ENCODE measurements at places on chromosomes 6 and 20. TPM values are rescaled to one million over a fixed set of nuclear protein-coding genes. Genes with fewer than 3 reads are reported as not detected.
A peak's percentile ranks its signal among the peaks of the same experiment; 100 is the strongest.

Gene ECHDC1
- 43.6 TPM for total RNA-seq

Gene FAM209A
- not detected for total RNA-seq

Gene POU5F1
- not detected for total RNA-seq

Gene LPA
- not detected for total RNA-seq

Gene BRPF3
- total RNA-seq: 15.8 TPM

Gene SLC22A7
- total RNA-seq: not detected

Gene RCAN2
- total RNA-seq: 0.03 TPM

Gene ME1
- total RNA-seq: 12.1 TPM

Gene GHRH
- not detected for total RNA-seq

Gene ALDH8A1
- total RNA-seq: 0.03 TPM

Gene SEMG1
- not detected for total RNA-seq

Gene ABT1
- total RNA-seq: 25.4 TPM

Gene SMOC2
- not detected for total RNA-seq

DNA sequence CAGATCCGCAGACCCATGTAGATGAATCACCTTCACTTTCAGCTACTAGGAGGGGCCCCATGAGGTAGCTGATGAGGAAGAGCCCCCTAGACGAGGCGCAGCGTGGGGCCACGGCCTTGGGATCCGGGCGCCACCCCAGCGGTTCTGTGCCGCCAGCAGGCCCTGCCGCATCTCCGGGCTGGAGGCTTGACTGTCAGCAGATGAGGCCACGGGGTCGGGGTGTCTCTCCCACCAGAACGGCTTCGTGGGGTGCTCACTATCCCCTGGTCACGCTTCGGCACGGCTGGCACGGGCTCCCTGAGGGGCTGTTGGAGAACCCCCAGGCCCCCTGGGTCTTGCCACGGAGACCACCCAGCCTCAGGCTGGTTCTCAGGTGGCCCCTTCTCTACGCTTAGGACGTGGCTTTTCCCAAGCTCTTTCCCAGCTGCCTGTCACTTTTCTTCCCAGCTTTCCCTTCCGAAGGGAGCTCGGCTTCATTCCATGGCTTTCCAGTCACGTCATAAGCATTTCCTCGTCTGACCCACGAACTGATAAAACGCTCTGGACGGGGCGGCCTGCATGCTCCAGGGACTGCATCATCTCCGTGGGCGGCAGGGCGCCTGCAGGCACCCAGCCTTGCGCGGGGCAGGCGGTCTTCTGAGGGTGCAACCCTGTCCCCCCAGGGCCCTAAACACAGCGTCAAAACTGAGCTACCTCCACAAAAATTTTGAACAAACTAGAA is 85.9 kb downstream of the THBS2 start:
- peak; percentile 5 for DNase-seq

DNA sequence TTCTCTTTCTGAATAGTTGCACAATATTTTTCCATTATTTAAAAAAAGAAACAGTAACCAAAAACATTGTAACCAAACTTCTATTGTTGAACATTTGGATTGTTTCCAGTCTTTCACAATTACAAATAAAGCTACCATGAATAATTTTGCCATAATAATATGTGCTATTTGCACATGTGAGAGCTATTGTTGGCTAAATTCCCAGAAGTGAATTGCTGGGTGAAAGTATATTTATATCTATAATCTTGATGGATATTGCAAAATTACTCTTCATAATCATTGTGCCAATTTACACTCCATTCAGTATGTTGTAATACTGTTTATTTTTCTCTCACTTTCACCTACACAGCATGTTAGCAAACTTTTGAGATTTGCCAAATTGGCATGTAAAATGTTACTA is 36.6 kb upstream of the SLC22A16 start:
- no peak for DNase-seq

DNA sequence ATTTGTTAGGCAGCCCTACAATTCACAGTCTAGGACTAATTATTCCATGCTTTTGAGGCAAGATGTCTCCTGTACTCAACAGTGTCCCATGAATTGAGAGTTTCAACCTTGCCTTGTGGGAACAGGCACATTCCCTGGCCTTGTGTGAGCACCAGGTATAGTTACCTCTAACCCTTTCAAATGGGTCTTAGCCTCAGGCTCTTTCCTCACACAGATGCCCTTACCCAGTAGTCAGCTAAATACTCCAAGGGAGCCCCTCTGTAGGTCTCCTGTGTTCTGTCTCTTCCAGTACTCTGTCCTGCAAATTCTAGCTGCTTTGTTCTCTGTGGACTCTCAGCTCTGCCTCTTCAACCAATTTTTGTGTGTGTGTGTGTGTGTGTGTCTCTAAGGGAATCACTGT is 135.3 kb downstream of the ZFAND3 start:
- DNase-seq: no peak

DNA sequence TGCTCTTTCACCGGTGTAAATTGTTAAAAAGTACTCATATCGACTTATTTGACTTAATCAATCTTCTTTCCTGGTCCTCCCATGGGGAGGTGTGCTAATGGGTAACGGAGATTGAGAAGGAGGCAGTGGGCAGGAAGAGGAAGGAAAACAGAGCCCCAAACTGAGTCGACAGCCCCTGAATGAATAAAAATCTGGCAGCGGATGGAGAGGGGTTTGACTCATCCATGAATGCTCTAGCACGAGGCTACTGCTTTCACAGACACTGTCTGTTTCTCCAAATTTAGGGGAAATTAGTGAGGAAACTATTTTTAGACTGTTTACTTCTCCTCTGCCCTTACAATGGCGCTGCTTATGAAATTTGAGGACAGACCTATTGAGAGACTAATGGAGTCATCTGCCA is 142.2 kb upstream of the ATXN1 start:
- DNase-seq: peak; percentile 74

DNA sequence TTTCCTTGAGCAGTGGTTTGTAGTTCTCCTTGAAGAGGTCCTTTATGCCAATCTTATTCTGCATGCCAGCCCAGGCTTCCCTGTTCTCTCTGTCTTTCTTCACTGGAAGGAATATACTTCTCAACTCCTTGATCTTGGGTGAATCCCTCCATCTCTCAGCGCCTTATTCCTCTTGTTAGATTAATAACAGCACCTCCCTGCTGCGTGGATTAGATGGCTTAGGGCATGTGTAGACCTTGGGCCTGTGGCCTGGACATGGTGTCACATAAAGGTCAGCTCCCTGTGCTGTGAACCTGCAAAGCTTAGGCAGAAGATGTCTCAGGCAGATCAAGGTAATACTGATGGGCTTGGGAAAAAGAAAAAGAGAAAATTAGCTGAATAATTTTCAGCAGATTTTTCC is 18.3 kb downstream of the ZNF831 start:
- DNase-seq: no peak

DNA sequence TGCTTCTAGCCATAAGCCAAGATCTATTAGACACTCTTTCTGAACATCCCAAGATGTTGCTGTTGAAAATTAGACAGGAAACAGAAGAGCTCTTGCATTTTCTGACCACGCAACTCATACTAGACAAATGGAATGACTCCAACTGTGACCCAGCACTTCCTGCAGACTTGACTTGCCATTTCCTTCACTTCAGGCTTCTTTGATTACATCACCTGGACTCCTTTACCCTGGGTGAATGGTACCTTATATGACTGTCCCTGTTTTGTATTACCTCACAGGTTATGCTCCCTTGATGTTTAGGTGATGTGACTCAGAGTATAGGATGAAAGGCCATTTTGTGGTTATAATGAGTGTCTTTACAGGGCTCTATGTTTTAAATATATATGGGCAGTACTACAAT is 236.1 kb downstream of the BMP2 start:
- peak; percentile 53 for DNase-seq

- DNase-seq: no peak
Measured at GRCh38 chr20:50969912-50970311, 11.3 kb downstream of the MOCS3 start.

DNA sequence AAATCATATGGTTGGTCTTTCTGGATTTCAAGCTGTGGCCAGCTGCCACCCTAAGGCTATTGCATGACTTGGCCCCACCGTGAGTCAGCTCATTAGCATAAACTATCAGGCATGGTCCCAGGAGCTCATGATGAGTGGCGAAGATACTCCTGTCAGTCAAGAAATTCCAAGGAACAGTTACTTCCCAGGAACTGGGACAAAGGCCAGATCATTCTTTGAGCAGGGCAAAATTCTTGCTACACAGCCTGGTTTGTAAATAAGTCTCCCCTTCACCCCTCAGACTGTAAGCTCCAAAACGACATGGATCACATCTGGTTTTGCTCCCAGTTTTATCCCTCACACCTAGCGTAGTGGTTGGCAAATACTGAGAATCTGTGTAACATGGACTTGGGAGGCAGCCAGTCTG is 33.0 kb upstream of the KIAA1586 start:
- peak; percentile 69 for DNase-seq

DNA sequence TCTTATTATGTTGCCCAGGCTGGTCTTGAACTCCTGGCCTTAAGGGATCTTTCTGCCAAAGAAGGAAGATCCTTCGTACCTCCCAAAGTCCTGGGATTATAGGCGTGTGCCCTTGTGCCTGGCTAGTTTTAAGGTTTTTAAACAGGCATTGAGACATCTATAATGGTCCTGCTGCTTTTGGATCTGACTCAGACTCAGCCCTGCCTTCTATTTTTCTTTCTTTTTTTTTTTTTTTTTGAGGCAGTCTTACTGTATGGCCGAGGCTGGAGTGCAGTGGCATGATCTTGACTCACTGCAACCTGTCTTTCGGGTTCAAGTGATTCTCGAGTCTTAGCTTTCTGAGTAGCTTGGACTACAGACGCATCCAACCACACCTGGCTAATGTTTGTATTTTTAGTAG is 73.7 kb downstream of the PHF20 start:
- peak; percentile 53 for DNase-seq

DNA sequence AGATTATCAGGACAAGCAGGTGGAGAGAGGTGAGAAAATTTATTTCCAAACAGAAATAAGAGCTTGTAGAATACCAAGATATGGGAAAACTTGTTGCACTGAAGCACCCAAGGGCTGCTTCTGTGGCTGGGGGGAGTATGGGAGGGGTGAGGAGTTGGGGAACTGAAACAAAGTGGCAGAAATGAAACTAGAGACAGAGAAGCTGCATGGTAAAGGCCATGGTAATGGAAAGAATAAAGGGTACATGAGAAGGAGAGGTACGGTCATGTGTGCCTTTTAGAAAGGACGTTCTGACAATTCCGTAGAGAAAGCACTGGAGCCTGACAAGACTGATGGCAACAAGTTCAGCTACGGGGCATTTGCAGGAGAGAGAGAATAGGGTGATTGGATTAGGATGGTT is 51.6 kb upstream of the RIN2 start:
- DNase-seq: no peak

- peak; percentile 50 for DNase-seq
Measured at GRCh38 chr20:36836591-36837269, 39.2 kb upstream of the TLDC2 start.

DNA sequence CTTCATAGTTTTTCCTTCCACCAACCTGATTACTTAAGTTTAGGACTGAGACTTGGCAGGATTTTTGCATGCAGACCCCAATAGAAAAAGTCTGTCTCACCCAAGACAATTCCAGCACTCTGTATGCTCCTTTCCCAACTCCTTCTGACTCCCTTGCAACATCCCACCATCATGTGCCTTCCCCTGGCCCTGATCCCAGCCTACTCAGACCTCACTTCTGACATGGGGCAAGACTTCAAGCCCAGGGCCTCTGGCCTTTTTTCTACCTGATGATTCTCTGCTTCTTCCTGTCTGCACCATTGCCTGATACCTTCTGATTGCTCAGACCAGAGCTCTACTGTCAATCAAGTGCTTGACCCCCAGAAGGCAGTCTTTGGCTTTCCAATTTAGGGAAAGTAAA is 96.6 kb downstream of the HAO1 start:
- DNase-seq: peak; percentile 30
